ENCODE measurements at places on chromosomes 12 and 14.

- DNase-seq: no peak
These were observed 84.9 kb downstream of the MIA2 start for GRCh38 chr14:39318574-39318973.

DNA sequence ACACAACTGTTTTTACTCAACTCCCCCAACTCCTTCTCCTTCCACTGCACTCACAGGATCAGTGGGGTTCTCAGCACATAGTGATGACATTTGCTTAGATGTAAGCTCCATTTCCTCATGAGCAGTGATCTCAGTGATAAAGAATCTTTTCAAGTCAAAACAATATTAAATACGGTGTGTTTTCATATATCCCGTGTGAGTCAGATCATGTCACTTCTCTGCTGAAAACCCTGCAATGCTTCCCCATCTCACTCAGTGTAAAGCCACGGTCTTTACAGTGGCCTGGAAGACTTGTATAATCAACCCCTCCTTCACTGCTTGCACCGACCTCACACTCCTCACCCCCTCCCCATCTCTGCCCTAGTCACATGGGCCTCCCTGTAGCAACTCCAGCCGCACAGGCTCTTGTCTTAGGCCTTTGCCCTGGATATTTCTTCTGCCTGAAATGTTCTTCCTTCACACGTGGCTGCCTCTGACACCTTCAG, 149.7 kb upstream of the ARHGAP5 start:
- DNase-seq: peak; percentile 92

GRCh38 chr14:63091394-63091996, 46.2 kb upstream of the KCNH5 start:
- no peak for DNase-seq

GRCh38 chr14:99268810-99269707, 2.9 kb downstream of the BCL11B start:
- DNase-seq: no peak

GRCh38 chr12:112939761-112940381, 1.6 kb downstream of the OAS3 start:
- DNase-seq: no peak

GRCh38 chr12:66453120-66453519, 150.8 kb downstream of the HELB start:
- DNase-seq: no peak

Measured in ACHN (cell line).